ENCODE measurements at places on chromosomes 5 and 9.

- DNase-seq = no peak
Observed at GRCh38 chr5:141757402-141757801, 75.4 kb upstream of the ARAP3 start.

DNA sequence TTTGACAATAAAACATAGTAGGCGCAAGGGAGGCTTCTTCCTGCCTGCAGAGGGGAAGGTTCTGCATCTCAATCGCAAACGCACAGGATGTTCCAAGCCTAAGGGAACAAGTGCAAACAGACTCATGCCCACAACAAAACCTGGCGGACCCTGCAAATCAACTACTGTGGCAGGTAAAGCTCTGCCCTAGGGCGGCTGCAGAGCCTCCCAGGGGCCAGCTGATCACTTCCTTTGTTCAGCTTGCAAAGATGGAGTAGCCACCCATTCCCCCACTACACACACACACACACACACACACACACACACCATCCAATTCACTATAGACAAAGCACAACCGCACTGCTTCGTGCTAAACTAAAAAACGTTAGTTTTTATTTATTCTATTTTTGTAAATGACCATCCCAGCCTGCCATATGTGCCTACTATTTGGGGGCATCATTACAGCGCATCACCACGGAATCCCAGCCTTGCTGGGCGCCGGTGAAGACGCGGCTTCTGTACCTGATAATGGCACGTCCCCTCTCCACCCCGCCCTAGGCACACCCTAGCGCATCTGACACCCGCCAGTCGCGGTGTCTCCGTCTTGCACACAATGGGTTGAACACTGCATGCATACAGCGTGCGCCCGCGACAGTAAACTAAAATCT lies 57.6 kb downstream of the DPYSL3 start:
- no peak for DNase-seq

DNA sequence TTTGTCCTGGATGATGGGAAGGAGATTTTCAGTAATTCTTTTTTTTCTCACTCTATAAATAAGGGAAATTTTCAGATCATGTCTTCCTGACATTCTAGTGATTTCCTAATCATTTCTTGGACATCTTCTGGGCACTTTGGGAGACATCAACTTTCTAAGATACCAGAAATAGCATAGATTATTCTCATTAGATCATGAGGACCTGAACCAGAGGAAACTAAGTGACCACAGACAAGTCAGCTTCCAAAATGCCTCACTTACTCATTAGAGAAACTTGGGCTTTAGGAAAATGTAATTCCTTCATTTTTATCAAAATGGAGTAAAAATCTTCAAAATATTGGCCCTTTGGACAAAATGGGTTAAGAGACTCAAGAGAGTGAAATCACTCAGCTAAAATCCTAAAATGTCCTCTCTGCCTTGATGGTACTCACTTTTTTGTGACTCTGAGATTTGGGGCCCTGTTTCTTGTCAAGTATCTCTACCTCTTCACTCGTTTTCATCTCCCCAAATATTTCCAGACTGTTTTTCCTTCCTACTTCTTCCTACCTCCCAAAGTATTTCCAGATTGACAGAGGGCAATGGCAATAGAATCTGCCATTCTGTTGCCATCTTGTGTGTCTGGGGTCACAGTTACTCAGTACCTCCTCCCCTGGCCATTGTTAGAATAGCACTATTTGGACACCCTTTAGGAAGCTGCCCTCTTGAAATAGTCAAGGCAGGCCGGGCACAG lies 194.5 kb downstream of the NR3C1 start:
- no peak for DNase-seq

GRCh38 chr5:42767491-42768105 lies 11.0 kb downstream of the CCDC152 start:
- DNase-seq = no peak

DNA sequence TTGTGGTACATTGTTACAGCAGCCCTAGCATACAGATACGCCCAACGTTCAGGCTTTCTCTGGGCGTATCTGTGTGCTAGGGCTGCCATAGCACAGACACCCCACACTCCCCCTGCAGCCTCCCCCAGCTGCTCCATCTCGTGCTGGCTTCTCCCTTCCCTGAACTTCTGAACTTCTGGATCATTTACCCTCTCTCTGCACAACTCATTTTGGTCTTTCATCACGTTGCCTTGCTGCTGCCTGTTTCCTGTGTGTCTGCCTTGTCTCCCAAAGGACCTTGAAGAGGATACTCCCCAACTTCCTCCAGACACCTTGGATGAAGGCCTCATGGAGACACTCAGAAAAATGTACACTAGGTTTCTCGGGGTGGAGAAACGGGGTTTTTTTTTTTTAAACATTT lies 37.3 kb downstream of the SLIT3 start:
- no peak for DNase-seq

DNA sequence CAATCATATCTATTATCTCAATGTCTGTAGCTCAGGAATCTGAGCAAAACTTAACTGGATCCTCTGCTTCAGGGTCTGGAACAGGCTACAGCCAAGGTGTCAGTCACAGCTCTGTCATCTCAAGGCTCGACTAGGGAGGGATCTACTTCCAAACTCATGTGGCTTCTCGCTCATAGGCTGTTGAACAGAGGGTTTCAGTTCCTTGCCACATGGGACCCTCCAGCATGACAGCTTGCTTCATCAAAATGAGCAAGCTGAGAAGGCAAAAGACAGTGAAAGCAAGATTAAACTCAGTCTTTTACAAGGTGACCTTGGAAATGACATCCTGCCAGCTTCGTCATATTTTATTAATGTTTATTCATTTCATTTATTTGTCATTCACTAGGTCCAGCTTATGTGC lies 111.7 kb downstream of the GADD45G start:
- DNase-seq = no peak

- DNase-seq = no peak
Observed at GRCh38 chr5:141632650-141633049, 4.0 kb downstream of the HDAC3 start.

GRCh38 chr5:124962735-124963134 lies 216.3 kb upstream of the ZNF608 start:
- no peak for DNase-seq

DNA sequence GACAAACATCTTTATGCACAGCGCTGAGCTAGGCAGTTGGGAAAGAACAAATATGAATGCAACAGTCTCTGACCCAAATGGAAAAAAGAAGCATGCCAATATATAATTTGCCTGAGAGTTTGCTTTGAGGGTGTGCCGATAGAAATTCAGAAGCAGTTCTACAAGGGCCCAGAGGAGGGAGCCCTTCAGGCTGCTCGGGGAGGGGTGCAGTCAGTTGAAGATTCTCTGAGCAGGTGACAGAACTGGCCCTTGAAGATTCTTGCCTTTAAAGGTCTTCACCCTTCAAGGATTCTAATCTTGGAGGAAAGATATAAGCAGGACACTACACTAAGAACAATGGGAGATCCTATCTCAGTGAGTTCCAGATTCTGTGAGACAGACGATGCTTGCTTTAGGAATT lies 3.7 kb upstream of the PAPPA start:
- no peak for DNase-seq

DNA sequence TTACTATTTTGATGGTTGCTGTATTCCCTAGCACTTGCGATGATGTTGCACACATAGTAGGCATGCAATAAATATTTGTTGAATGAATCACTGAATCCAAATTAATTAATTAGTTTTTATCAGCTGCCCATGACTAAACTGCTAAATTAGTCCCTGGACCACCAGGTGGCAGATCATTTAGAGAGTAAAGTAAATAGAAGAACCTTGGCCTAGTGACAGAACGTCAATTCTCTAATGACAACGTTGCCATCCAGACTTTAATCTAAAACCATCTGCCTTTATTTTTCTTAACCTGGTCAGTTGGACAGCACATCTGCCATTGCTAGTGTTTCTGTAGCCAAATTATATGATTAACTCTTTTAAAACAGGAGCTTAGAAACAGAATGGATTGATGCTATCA lies 457.5 kb downstream of the KIF4B start:
- no peak for DNase-seq

DNA sequence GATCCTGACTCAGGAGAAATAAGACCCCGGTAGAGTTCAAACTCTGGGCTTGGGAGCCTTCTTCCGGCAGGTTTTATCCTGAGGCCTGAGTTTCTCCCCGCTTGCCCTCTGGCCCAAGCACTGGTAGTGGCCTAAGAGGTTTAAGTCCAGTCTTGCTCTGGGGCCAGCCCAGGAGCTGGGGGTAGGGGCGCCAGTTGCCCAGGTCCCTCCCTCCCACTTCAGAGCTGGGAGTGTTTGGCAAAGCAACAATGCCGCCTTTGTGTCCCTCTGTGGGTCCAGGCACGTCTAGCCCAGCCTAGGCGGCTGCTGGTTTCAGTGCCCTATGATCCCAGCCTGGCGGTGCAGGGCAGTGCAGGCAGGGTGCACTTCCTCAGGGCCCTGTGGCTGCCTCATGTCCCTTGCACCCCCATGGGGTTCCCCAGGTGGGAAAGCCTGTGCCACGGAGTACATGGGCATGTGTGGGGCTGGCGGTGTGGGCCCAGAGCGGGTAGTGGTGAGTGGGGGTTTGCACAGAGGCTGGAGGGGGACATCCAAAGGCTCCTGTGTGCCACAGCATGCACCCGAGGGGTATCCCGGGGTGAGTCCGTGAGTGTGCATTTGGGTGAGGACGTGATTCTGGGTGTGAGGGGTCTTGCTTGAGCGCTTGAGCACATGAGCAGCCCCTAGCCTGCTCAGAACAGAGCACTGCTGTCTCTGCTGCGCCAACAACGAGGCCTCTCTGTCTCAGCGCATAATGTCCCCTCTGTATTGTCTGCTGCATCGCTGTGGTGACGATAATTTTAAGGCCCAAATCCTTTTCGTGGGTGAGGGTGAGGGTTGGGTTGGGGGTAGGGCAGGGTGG lies 61.7 kb upstream of the PSD2 start:
- no peak for DNase-seq
